ENCODE measurements at places on chromosomes 1 and 21.

DNA sequence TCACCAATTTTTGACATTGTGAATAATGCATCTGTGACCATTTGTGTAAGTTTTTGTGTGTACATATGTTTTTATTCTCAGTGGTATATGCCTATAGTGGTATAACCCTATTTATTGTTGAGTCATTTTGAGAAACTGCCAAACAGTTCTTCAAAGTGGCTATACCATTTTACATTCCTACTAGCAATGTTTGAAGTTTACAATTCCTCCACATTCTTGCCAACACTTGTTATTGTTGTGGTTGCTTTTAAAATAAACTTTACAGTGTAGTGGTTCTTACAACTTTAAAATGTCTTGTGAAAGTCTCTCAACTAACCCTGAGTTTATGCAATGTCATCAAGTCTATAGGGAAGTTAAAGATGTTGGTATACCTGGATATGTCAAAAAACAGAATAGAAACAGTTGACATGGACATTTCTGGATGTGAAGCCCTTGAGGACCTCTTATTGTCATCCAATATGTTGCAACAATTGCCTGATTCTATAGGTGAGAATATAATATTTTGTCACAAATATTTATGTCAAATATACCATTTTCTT lies 219.4 kb downstream of the LRRC40 start:
- DNase-seq, result peak; percentile 20

DNA sequence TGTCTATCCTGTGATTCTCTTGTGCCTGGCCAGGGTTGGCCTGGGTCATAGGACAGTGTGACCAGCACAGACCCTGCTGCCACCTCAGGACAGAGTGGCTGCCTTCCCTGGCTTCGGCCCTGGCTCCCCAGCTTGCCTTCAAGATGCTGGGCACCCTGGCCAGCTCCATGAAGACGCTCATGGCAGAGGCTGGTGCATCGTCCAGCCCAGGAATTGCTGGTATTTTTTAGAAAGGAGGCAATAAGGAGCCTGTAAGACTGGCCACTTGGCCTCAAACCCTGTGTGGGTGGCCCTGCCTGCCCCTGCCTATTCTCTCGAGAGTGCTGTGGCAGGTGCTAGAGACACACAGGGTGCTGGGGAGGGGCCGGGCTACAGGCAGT lies 70.4 kb upstream of the ACTRT2 start:
- DNase-seq, result no peak

GRCh38 chr1:15714406-15715136 lies 21.5 kb upstream of the SLC25A34 start:
- DNase-seq, result peak; percentile 73

DNA sequence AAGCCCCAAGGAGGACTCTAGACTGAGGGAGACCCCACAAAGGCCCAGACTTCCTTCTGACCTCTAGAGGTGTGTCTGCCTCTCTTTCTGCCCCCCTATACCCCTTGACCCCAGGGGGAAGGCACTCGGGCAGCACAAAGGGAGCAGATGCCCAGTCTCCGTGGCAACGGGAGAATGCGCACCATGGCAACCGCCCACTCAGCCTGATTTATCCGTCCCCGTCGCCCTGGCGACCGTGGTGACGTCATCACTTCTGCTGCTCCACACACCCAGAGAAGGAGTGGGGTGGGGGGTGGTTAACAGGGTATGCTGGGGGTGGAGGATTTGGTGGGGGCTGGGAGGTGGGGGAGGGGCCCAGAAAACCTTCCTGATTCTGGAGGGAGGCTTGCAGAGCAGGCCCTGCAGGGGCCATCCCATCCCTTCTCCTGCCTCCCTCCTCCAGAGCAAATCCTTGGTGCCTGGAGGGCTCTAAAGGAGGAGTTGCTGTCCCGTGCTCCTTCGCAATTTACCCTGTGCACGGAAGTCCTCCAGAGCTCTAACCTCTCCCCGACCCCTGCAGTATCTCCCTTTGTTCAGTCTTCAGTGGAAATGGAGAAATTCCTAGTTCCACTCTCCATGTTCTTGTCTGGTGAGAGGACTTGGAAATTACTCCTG lies 6.3 kb downstream of the CELF3 start:
- DNase-seq, result peak; percentile 42

- DNase-seq, result peak; percentile 94
These were observed 5.1 kb upstream of the ARNT start for GRCh38 chr1:150881331-150882070.

DNA sequence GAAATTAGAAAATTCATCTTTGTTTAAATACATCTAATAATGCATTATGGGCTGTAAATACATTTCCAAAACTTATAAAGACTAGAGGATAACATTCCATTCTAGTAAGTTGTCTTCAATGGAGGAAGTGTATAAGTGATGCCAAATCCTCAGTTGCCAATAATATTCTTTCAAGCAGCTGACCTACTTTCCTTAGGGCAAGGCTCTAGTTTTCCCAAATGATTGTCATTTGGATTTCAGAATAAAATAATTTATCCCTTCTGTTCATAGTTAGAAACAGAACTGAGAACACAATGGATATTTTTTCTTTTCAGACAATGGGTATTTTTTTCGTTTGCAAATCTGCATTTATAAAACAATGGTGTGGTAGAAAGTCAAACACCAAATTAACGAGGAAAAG lies 354.9 kb upstream of the ADAMTS5 start:
- DNase-seq, result no peak

DNA sequence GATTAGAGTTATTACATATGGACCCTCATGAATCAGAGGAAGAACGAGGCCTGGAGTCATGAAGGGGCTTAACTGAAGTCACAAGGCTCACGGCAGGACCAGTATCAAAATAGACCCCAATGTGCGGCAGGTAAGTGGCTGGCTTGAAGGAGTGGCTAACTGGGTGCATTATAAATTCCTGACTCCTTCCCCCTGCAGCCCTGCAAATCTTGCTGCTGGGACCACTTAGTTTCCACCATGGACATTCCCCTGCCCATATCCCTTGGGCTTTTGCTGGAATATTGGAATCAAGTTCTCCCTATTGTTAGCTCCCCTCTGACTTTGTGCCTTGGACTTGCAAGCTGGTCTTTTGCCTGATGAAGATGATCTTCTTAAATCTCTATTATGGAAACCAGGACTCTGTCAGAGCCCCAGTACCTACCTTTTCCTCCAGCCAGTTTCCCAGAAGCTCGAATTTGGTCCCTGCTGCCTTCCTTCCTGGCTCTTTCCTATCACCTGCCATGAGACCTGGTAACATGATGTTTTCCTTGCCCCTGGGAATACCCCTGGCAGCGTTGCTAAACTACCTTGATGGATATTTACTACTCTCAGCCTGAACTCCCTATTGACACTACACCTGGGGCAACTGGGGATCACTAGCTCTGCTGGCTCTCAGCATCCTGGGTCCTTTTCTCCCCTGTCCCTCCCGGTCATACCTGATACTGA lies 156.0 kb upstream of the JUN start:
- no peak for DNase-seq

- peak; percentile 30 for DNase-seq
These were observed 32.7 kb downstream of the PPP2R5A start for GRCh38 chr1:212317916-212318315.

GRCh38 chr1:94962409-94963265 lies 35.7 kb upstream of the CNN3 start:
- peak; percentile 64 for DNase-seq

- peak; percentile 62 for DNase-seq
These were observed 922 bp downstream of the CPT2 start for GRCh38 chr1:53197291-53198200.

DNA sequence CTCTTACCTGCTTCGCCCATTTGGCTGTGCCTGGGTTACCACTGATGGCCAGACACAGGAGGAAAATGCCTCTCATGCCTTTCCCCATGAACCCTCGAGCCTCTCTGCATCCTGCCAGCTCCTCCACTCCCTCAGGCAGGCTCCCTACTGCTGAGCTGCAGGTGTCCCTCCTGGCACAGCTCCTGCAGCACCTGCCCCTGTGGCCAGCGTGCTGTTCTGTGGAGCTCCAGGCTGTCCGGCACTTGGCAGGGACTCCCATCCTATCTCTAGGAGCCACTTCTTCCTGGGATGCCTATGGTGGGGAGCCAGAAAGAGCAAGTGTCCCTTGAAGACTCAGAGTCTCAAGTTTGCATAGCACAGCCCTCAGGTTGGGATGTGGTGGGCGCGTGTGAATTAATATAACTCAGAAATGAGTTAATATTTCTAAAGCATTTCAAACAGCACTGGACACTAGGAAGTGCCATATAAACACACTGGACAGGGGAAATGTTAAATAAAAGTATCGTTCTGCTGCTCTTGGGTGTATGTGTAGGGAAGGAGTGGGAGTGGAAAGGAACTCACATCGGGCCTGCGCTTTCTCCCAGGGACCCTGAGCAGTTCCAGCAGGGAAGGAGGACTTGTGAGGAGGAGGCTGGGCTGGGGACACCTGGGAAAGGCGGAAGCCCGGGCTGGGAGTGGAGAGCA lies 2.7 kb downstream of the LRRC71 start:
- no peak for DNase-seq

DNA sequence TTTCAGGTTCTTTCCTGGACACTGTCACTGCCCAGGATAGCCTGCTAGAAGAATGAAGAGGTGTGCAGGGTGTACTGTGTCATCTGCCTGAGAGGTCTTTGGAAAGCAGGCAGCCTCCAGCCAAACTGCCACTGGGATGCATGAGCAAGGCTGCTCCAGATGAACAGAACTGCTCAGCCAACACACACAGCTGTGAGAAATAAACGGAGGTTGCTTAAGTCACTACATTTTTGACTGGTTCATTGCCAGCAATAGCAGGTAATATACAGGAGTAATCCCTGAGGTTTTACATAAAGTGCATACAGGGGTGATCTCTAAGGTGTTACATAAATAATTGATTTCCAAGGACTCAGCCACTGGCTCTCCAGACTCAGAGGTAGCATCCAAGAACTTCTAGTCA lies 516.9 kb downstream of the BRINP3 start:
- no peak for DNase-seq

All from EH (cell line).